ENCODE measurements at places on chromosomes 6 and 20.

DNA sequence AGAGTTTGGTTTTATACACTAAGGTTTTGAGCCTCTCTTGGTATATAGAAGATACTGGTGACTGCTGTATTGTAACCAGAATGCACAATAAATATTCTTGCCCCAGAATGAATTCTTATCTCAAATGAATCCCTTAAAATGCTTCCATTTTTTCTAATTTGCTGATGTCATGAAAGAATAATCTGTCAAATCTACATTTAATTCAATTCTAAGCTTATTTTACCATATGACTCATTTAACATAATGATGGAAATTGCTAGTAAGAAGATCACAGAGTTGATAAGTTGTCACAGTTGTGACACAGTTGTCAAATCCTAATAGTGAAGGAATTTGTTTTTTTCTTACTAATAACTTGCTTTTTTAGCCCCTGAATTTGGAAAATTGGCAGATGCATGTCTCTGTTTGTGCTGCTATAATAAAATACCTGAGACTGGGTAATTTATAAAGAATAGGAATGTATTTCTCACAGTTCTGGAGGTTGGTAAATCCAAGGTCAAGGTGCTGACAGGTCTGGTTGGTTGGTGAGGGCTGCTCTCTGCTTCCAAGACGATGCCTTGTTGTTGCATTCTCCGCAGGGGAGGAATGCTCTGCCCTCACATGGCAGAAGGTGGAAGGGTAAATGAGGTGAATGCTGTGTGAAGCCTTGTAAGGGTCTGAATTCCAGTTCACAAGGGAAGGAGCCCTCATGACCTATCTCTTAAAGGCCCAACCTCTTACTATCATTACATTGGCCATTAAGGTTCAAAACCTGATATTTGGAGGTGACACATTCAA is 4.7 kb downstream of the ECT2L start:
- DNase-seq, result no peak

DNA sequence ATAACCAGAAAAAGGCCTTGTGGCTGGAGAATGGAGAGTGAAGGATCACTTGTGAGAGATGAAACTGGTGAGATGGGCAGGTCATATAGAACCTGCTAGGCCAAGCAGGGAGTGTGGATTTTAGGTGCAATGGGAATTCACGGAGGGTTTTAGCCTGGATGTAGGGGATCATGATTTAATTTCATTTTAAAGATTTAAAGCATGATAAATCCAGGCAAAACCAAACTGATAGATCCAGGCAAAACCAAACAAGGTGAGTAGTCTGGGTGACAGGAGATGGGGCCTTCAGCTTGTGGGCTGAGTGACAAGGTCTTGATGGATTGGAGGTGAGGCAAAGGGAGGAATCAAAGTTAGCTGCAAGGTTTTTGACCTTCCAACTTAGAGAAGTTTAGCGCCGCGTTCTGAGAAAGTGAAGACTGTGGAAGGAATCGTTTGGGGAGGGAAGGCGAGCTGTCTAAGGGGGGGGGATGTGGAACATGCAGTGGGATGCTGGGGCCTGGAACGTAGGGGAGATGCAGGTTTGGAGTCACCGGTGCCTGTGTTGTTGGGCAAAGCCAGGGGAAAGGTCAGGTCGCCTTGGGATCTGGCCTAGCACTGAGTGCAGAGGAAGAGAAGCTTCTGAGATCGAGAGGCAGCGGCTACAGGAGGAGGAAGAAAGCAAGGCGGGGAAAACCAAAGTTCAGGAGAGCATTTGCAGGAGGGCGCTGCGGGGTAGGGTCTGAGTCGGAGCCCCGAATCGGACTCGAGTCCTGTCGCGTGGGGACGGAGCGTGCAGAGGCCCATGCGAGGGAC is 1.3 kb upstream of the PLCG1 start:
- no peak for DNase-seq

DNA sequence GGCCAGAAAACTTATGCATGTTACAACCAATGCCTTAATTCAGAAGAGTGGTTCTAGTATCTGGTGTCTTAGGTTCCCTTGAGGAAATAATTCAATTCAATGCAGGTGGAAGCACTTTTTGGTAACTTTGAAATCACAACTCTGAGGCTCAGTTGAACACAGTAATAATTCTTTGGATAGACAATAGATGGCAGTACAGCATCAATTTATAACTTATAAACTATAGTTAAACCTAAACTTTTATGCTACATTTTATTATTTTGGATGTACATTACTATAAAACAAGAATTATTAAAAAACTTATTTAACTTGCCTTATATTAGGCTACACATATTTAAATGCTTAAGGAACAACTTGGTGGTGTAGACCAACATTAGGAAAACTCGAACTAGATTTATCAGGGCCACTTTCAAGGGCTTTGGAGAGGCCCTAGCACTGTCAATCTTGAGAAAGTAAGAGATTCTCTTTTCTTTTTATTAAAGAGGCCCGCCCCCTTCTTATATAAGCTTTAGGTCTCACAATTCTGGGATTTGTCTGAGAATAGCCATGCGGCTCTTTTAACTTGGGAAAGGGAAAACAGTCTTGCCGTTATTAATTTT is 85.9 kb downstream of the CRYBG1 start:
- DNase-seq, result no peak

GRCh38 chr6:52271852-52272460 is 12.6 kb downstream of the MCM3 start:
- DNase-seq, result no peak

DNA sequence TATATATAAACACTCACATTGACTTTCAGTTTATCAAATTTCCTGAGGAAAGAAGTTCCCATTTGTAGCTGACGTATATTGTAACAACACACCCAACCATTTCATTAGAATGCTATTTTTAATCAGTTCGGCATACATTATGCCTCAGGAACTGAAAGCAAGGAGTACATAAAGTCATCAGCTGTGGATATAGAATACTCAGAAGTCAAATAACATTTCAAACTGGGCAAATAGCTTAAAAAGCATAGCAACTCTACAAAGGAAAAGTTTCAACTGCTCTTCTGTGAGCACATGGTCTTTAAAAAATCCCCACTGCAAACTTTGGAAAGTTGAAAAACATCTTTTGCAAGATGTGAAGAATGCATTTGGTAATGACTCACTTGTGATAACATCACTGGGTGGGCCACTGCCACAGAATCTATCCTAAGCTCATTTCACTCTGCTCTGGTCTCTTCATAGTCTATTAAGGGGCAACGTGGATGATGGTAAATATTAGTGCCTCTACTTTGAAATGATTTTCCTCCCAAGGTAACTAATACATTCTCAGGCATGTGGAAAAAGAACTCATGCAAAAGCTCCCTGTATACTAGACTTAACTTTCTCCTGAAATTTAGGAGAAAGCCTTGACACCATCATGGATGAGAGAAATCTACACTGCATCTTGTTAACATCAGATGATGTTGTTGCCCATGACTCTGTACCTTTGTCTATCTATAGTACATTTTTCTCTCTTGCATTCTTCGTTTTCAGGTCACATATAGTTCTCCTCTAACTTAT is 49.2 kb downstream of the FYN start:
- DNase-seq, result no peak

DNA sequence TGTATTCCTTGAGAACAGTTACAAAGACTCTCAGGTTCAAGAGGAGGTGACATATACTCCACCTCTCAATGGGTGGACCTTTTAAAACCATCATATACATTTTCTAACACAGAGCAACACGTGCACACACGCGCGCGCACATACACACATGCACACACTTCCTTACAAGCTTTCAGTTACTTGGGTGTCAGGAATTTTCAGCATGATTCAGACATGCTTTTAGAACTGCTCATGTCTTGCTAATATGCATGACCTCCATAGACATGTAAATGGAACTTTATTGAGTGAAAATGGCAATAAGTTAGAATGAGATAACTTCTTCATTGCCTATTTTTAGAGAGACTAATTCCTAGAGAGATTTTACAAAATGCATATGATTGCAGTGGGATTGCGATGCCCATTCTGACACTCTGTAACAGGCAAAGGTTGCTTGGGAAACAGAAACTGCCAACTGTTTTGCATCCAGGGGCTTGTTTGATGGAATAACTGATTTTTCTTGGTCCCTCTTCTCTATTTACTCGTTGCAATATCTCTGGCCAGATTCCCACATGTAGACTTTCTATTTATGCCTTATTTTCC is 531.4 kb upstream of the RNF217 start:
- no peak for DNase-seq

GRCh38 chr6:90610301-90610750 is 23.5 kb upstream of the MAP3K7 start:
- no peak for DNase-seq

DNA sequence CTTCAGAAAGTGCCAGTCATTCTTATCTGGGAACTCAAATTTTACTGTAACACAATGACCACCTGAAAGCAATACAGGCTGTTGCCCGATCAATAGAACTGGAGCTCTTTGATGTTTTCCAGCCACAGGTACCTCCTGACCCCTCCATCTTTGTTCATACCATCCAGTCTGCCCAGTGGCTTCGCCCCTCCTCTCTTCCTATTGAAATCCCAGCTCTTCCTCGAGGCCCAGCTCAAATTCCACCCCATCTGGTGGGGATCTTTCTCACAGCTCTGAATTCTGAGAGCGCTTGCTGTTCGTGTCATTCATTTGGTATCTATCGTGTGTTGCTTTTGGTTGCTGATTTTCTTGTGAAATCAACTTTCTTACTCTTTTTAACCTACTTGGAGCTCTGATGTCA is 87.9 kb upstream of the CNKSR3 start:
- DNase-seq, result no peak
